ENCODE measurements at places on chromosomes 1 and 21.
A peak's percentile ranks its signal among the peaks of the same experiment; 100 is the strongest.

- no peak overlapping the region for H3K4me3 ChIP-seq
- H3K27ac ChIP-seq, result no peak overlapping the region
- H3K27me3 ChIP-seq, result peaks cover 5% of the 10 kb centered on the region
- peaks cover 7% of the 10 kb centered on the region for H3K36me3 ChIP-seq
- DNase-seq, result no peak
Measured at GRCh38 chr1:172781513-172782140, 122.7 kb downstream of the FASLG start.

DNA sequence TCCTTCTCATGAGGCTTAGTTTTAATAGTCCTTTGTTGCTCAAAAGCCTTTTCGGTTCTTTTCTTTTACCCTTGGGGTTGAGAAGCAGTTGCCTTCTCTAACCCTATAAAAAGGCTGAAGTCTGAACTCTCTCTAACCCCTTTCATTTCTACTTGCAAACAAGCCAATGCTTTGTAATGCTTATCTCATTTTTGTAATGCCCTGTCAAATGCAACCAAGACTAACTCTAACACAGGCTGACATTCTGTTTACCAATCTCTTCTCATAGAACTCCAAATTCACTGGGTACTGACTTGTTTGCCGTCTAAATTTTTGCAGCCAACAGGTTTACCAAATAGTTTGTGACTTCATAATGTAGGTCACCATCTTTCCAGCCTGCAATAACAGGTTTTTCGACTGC is 233.9 kb upstream of the SNX7 start:
- no peaks in the 10 kb centered on the region for H3K4me1 ChIP-seq
- H3K27me3 ChIP-seq, result no peaks in the 10 kb centered on the region
- DNase-seq, result no peak
- H3K36me3 ChIP-seq, result no peaks in the 10 kb centered on the region
- H3K27ac ChIP-seq, result no peak overlapping the region

DNA sequence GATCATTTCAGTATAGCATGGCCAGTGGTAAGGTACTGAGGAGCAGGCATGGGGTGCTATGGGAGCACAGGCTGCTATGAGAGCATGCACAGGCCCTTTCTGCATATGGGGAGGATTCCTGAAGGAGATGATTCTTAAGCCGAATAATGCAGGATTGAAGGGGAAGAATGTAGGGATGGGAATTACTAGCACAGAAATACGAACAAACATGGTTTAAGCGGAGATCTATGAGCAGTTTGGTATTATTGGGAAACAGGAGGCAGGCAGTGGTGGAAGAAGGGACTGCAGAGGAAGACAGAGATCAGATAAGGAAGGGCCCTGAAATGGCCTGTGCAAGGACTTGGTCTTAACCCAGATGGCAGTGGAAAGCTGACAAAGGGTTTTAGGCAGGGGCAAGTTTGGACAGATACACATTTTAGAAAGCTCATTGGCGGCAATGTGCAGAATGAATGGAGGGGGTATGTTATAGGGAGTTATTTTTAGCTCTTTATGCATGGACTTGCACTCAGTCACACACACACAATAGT is 1.7 kb downstream of the OSCP1 start:
- H3K36me3 ChIP-seq, result peaks cover 5% of the 10 kb centered on the region
- H3K4me3 ChIP-seq, result peak overlapping the region; percentile 93
- DNase-seq, result no peak
- H3K27ac ChIP-seq, result peak overlapping the region; percentile 97
- H3K27me3 ChIP-seq, result peaks cover 2% of the 10 kb centered on the region

- H3K36me3 ChIP-seq, result no peaks in the 10 kb centered on the region
- H3K27ac ChIP-seq, result peak overlapping the region; percentile 94
- peak; percentile 90 for DNase-seq
- H3K4me1 ChIP-seq, result peaks cover 92% of the 10 kb centered on the region
- peaks cover 4% of the 10 kb centered on the region for H3K27me3 ChIP-seq
- peak overlapping the region; percentile 76 for H3K4me3 ChIP-seq
Measured at GRCh38 chr1:15799004-15799867, 8.2 kb downstream of the UQCRHL start.

DNA sequence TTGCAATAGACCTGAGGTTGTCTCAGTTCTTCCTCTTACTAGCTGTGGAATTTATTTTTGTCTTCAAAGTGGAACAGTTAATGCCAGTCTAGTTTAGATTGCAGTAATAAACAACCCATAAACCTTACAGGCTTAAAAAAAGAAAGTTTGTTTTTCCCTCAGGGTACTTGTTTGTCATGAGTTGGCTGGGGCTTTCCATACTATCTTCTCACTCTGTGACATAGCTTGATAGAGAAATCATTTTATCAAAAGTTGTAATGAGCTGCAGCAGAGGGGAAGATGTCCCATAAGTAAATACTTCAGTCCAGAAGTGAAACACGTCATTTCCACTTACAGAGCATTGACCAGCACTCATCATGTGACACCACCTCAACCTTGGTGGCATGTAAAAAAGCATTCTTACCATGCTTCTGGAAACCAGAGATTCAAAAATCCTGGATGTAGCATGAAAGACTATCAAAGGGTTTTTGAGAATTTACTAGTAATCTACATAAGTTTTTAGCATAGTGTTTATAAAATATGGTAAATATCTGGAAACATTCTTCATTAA is 62.8 kb upstream of the COL11A1 start:
- peaks cover 5% of the 10 kb centered on the region for H3K36me3 ChIP-seq
- no peak overlapping the region for H3K4me3 ChIP-seq
- DNase-seq, result peak; percentile 53
- no peaks in the 10 kb centered on the region for H3K27me3 ChIP-seq
- H3K27ac ChIP-seq, result peak overlapping the region; percentile 54

DNA sequence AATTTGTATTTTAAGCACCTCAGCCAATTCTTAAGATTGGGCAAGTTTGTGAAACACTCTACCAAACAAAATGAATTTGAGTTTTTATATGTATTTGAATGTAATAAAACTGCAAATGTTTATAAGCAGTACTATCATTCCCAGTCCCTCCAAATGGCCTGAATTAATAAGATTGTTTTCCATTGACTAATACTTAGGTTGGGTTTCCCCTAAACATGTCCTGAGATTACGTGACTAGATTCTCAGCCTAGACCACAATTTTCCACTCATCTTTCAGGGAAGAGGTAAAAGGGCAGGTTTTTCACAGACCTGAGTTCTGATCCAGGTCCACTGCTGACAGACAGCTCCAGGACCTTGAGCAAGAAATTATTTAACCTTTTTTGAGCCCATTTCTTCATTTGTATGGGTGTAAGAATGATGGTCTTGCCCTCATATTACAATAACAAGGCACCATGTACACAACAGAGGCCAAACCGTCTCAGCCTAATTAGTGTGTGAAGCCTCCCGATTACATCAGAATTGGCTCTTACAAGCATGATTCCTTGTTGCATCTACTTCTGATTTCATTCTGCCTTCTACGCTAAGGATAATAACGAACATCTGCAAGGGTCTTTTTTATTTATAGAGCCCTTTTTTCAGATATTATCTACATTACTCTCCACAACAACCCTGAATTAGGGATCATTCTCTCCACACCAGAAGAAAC is 51.2 kb downstream of the BEND5 start:
- H3K27ac ChIP-seq, result no peak overlapping the region
- no peak overlapping the region for H3K4me3 ChIP-seq
- H3K4me1 ChIP-seq, result no peaks in the 10 kb centered on the region
- H3K27me3 ChIP-seq, result no peaks in the 10 kb centered on the region
- no peak for DNase-seq

GRCh38 chr1:6519935-6520671 is 28.6 kb upstream of the PLEKHG5 start:
- peaks cover 10% of the 10 kb centered on the region for H3K36me3 ChIP-seq
- H3K4me1 ChIP-seq, result peaks cover 46% of the 10 kb centered on the region
- peak overlapping the region; percentile 65 for H3K27ac ChIP-seq
- H3K27me3 ChIP-seq, result peaks cover 5% of the 10 kb centered on the region
- H3K4me3 ChIP-seq, result no peak overlapping the region
- DNase-seq, result peak; percentile 70

DNA sequence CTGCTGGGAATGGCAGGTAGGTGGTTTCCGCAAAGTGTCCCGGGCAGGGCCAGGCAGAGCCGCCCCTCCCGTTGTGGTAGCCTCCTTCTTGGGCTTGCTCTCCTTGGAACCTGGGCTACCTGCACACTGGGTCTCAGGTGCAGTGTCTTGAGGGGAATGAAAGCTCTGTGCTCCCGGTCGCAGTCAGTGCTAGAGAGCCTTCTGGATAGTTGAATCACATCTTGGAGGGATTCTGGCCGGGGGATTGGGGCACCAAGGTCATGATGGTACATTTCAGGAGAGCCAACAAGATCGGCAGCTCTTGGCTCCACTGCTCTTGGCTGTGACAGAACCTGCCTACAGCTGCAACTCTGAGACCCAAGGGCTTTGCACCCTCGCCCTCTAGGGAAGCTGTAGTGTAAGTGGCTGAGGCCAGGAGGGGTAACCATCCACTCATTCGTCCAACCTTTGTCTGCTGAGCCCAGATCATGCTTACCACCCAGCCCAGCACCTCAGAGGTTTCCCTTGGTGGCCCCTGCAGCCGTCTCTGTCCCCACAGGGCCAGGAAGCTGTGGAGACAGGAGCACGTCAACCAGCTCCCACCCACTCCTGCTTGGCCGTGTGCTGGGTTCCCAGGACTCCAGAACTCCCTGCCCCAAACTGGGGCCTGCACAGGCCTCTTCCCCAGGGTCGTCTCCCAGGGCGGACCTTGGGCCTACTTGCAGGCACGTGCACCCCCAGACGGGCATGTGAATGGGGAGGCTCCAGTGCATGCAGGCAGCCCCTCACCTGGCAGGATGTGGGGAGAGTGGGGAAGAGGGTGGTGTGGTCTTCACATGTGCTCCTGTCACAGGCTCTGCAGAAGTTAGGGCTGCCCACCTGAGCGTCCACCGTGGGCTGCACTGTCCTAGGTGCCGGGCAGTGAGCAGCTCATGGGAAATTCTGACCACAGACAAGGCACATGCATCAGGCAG is 40.0 kb downstream of the NTPCR start:
- no peak for DNase-seq
- peaks cover 9% of the 10 kb centered on the region for H3K27me3 ChIP-seq
- H3K27ac ChIP-seq, result no peak overlapping the region
- H3K4me3 ChIP-seq, result no peak overlapping the region

GRCh38 chr1:65832296-65832695 is 39.6 kb downstream of the PDE4B start:
- H3K27me3 ChIP-seq, result no peaks in the 10 kb centered on the region
- DNase-seq, result peak; percentile 52
- peaks cover 60% of the 10 kb centered on the region for H3K4me1 ChIP-seq
- peaks cover 7% of the 10 kb centered on the region for H3K36me3 ChIP-seq
- peak overlapping the region; percentile 20 for H3K4me3 ChIP-seq
- peak overlapping the region; percentile 55 for H3K27ac ChIP-seq

- no peak overlapping the region for H3K4me3 ChIP-seq
- no peak for DNase-seq
- H3K27me3 ChIP-seq, result no peaks in the 10 kb centered on the region
- peaks cover 9% of the 10 kb centered on the region for H3K4me1 ChIP-seq
- H3K27ac ChIP-seq, result no peak overlapping the region
Measured at GRCh38 chr1:169161496-169162194, 55.2 kb downstream of the ATP1B1 start.

DNA sequence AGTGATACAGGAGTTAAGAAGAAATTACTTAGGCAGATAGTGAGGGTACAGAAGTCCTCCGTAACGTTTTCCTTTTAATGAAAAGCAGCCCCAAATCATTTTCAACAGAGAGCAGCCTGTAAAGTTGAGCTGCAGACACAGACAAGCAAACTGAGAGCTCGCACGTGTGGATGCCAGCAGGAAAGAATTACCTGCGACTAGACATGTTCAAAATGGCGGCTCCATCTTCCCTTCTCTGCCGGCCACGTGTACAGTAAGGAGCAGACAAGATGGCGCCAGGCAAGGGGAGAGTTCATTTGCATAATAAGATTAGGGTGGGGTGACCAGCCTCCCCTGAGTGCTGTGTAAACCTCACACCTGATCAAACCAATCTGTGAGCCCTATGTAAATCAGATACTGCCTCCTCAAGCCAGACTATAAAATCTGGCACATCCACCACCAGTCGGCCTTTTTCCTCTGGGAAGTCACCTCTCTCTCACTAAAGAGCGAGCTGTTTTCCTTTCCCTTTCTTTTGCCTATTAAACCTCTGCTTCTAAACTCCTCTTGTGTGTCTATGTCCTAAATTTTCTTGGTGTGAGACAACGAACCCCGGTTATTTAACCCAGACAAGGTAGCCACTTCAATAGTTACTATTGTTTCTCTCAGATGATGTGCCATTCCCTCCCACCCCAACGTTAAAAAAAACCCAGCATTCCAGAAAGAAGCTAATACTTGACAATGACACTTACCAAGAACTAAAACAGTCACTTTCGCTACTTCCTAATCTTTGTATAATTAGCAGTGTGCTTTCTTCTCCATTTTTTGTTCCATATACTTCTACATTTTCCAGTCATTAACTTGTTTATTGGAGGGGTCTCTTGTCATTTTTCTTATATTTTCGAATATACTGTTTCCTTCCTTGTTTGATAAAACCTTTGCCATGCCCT is 27.4 kb downstream of the DUSP10 start:
- H3K36me3 ChIP-seq, result peaks cover 53% of the 10 kb centered on the region
- no peak overlapping the region for H3K4me3 ChIP-seq
- H3K27ac ChIP-seq, result no peak overlapping the region
- DNase-seq, result no peak
- peaks cover 2% of the 10 kb centered on the region for H3K27me3 ChIP-seq

GRCh38 chr1:7884757-7885156 is 31.9 kb upstream of the UTS2 start:
- H3K27ac ChIP-seq, result no peak overlapping the region
- no peak for DNase-seq
- H3K27me3 ChIP-seq, result peaks cover 7% of the 10 kb centered on the region
- peaks cover 8% of the 10 kb centered on the region for H3K4me1 ChIP-seq
- no peak overlapping the region for H3K4me3 ChIP-seq

GRCh38 chr1:163912170-163912884 is 590.6 kb downstream of the NUF2 start:
- DNase-seq, result peak; percentile 10
- peaks cover 27% of the 10 kb centered on the region for H3K4me1 ChIP-seq
- H3K36me3 ChIP-seq, result peaks cover 9% of the 10 kb centered on the region
- H3K27me3 ChIP-seq, result no peaks in the 10 kb centered on the region
- H3K4me3 ChIP-seq, result no peak overlapping the region

DNA sequence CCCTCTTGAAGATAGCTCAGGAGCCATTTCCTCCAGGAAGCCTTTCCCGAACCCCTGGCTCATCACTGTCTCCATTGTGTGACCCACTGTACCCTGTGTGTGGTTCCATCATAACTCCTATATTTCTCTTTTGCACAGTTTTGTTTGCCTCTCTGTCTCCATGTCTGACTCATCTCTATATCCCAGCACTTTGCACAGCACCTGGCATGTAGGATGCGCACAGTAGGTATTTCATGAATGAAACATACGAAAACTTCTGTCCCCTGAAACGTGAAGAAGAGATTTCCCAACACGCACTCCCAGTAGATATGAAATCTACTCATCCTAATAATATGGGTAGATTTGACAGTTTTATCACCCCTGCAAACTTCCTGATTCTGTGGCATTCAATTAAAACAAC is 275.2 kb downstream of the NFIA start:
- H3K27me3 ChIP-seq, result no peaks in the 10 kb centered on the region
- no peak overlapping the region for H3K27ac ChIP-seq
- no peak for DNase-seq
- H3K36me3 ChIP-seq, result no peaks in the 10 kb centered on the region
- no peak overlapping the region for H3K4me3 ChIP-seq

GRCh38 chr1:234512451-234512861 is 33.5 kb upstream of the TARBP1 start:
- no peaks in the 10 kb centered on the region for H3K36me3 ChIP-seq
- H3K4me3 ChIP-seq, result no peak overlapping the region
- peaks cover 4% of the 10 kb centered on the region for H3K27me3 ChIP-seq
- H3K4me1 ChIP-seq, result peaks cover 38% of the 10 kb centered on the region
- DNase-seq, result no peak
- no peak overlapping the region for H3K27ac ChIP-seq

- peak overlapping the region; percentile 92 for H3K27ac ChIP-seq
- peak overlapping the region; percentile 83 for H3K4me3 ChIP-seq
- H3K36me3 ChIP-seq, result peaks cover 9% of the 10 kb centered on the region
- no peaks in the 10 kb centered on the region for H3K27me3 ChIP-seq
- peaks cover 68% of the 10 kb centered on the region for H3K4me1 ChIP-seq
Measured at GRCh38 chr1:85278853-85279314, 2.5 kb upstream of the BCL10 start.

All from HFFc6 (cell line).